ENCODE measurements at places on chromosomes 11 and 22.

DNA sequence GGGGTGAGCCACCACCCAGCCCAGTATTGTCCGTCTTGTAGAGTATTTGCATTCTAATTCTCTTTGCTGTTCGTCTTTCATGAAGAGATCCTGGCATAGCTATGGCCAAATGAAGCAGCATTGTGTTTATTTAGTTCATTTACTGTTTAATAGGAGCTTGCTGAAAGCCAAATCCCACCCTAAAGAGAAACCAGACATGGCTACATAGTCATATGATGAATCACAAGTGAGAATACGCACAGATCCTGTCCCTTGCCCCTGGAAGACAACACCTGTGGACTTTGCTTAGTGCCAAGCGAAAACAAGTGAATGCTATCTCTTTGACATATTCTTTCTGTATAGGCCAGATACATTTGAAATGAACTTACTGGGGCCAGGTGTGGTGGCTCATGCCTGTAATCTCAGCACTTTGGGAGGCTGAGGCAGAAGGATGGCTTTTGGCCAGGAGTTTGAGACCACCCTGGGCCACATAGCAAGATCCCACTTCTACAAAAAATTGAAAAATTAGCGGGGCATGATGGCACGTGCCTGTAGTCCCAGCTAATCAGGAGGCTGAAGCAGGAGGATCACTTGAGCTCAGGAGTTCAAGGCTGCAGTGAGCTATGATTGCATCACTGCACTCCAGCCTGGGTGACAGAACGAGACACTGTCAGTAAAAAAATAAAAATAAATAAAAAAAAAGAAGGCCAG, 5.1 kb upstream of the ARFGAP3 start:
- no peak for DNase-seq

DNA sequence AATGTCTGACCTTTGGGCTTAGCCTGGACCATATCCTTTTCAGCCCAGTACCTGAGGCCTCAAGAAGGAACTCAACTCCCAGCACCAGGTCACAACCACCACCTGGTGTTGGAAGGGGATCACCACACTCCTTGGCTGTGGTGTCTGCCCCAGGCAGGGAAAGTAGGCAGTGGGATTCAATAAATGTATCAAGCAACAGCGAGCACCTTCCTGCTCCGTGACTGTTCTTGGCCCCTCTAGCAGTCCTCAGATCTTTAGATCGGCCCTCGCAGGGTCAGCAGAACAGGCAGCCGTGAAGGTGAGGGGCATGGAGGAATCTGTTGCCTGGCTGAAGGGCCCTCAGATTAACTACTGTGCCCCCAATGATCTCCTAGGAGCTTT, 15.9 kb downstream of the ARFGAP2 start:
- DNase-seq, result no peak

- DNase-seq, result no peak
Observed at GRCh38 chr11:116482716-116483115, 290.1 kb downstream of the BUD13 start.

- DNase-seq, result no peak
Observed at GRCh38 chr11:43694477-43694876, 13.9 kb downstream of the HSD17B12 start.

DNA sequence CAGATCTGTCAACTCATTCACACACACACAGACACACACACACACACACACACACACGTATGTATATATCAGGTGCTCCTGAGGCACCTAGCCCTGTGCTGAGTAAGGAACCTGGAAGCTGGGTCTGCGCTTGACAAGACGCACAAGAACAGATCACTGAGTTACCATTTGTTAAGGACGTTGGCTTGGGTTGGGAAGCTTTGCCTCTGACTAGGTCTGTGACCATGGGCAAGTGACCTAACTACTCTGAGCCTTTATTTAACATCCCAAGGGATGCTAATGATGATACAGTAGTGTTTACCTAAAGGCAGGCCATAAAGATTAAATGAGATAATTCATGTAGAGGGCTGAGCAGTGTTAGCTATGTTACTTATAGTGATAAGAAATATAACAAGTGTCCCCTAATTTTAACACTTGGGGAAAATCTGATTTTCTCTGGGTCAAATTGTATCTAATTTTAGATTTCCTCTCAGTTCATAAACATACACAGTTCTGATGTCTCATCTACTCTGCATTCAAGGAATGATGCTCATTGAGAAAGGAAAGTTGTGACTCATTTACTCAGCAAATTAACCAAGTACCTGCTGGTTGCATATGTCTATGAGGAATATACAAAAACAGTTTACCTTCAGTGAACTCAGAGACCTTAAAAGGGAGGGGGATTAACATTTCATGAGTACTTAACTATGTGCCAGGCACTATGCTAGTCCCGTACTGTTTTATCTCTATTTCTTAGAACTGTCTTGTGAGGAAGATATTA, 13.6 kb downstream of the RNF185 start:
- no peak for DNase-seq

DNA sequence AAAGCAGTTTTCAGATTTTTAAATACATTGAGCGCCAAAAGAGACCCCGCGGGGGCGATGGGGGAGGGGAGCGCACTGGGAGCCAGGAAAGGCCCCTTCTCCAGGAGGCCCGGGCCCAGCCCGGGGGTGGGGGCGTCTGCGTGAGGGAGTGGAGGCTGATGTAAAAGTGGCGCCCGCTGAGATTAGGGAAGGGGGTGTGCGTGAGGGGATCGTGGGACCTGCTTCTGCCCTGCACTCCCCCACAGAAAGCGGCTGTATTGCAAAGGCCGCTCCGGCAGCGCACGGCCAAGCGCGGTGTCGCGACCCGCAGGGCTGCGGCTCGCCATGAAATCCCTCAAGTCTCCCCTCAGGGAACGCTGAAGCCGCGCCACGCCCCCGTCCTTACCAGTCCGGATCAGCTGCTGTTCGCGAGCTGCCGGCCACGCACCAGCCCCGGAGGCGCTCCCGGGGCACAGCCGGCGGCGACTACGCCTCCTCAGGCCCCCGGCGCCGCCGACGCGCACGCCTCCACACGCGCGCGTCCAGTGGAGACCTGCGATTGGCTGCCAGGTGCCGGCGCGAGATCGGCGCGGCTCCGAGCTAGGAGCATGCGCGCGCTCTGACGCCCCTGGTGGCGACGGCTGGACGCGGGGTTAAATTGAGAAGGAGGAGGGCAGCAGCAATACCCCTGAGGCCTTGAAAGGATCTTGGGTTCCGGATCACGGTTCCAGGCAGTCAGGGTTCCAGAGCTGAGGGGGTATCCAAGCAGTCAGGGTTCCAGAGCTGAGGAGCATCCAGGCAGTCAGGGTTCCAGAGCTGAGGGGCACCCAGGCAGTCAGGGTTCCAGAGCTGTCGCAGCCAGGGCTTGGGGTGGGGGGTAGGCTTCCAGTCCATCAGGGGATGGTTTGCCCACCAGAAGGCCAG, at the start of gene ZNF280B:
Gene ZNF280B, minus strand, starts transcription at position 469 of the 903 bp plus-strand sequence. CDS start 19,344 bp downstream, outside the sequence.
- peak; percentile 91 for DNase-seq

DNA sequence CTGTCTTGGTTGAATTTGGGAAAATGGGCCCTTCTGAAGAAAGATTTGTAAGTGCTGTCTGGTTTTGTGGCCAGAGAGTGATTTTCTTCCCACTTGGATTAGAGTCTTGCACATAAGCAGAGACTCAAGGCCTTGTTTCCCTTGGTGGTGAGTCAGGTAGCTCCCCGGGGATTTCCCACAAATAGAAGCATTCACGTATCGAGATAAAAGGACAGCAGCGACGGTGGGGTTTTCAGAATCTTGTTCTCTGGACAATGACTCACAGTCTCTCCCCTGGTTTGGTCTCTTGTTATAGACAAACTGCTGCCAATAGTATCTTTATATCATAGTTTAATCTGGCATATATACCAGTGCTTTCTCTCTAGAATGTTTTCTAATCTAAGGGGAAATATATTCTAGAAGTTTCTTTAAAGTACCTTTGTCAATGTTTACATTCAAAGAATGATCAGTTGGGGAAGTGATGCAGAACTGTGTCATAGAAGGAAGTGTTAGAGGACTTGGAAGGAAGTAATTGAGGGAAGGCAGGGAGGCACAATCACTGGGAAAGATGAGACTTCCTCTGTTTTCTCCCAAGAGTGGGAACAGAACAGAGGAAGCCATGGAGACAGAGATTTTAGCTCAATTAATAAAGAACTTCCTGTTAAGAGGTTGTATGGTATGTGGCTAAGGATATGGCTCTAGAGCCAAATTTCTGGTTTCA, 18.1 kb downstream of the POLA2 start:
- peak; percentile 66 for DNase-seq
